ENCODE measurements at places on chromosomes 7 and 10. TPM values are rescaled to one million over a fixed set of nuclear protein-coding genes. Genes with fewer than 3 reads are reported as not detected.

Gene ADAM12
- 0.64 TPM for total RNA-seq

Gene KIF20B
- 21.0 TPM for total RNA-seq

Gene PTEN
- 77.0 TPM for total RNA-seq

Gene SLC26A3
- total RNA-seq: 0.44 TPM

DNA sequence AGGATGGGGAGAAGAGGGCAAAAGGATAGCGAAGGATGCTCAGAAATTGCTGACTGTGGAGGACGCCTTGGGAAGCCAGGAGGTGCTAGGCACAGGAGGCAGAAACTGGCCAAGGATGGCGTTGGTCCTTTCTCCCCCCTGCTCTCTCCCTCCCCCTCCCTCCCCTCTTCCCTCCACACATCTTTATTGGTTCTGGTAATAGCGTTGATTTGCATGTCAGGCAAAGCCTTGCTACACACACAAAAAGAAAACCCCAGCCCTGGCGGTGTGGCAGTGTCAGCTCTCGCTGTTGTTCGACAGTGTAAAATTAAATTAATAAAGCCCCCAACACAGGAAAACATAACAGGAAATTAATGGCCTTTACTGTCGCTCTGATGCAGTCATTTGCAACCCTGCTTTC is 47.2 kb downstream of the PAX2 start:
- ATAC-seq: no peak

GRCh38 chr7:155011086-155011485 is 8.2 kb upstream of the PAXIP1 start:
- no peak for ATAC-seq

- ATAC-seq: no peak
These were observed 291.0 kb upstream of the KMT2E start for GRCh38 chr7:104723001-104723400.
